Stimulated activated CD8-positive, alpha-beta memory T cell treated with anti-CD3 and anti-CD28 coated beads, Interleukin-12 subunit alpha, Interleukin-12 subunit beta, amount 100 ng/mL, for 4 hours (primary cell): ENCODE measurements at places on chromosomes 7 and 10.

GRCh38 chr10:114387784-114388183 is 16.5 kb downstream of the AFAP1L2 start:
- DNase-seq, result no peak

DNA sequence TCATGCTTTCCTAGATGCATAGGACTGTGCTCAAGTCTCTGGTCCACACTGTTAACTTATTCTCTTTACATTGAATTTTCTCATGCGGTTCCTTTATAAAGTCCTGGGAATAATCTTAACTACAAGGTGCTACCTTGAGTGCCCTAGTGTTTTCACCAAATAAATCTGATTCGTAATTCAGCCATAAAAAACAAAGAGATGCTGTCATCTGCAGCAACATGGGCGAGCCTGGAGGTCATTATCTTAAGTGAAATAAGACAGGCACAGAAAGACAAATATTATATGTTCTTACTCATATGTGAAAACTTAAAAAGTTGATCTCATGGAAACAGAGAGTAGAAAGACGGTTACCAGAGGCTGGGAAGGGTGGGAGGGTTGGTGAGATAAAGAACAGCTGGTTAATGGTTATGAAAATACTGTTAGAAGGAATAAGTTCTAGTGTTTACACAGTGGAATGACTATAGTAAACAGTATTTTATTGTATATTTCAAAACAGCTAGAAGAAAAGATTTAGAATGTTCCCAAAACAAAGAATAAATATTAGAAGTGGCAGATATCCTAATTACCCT is 38.3 kb downstream of the NT5C3A start:
- no peak for DNase-seq

GRCh38 chr10:77576007-77576367 is 61.6 kb downstream of the KCNMA1 start:
- DNase-seq, result no peak

- DNase-seq, result no peak
Measured at GRCh38 chr10:121080281-121080891, 229.2 kb downstream of the WDR11 start.

- no peak for DNase-seq
Measured at GRCh38 chr7:69698109-69698825, 100.0 kb downstream of the AUTS2 start.

GRCh38 chr10:70715853-70716795 is 43.8 kb downstream of the ADAMTS14 start:
- no peak for DNase-seq

DNA sequence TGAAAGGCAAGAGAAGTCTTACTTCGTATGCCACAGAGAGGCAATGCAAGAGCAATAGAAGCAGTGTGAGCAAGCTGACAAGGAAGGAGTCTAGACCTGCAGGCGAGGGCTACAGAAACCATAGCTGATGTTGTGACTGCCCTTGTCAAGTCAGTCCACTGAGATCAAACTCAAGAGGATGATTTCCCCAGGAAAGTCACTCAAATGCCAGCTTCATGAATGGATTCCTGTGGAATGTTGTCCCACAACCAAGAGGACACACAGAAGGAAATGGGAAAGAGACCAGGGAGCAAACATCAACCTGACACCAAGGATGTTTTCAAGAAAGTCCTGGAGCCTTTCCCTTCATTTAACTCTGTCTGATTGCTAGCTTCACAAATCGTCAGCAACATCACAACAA is 78.0 kb upstream of the GAD2 start:
- DNase-seq, result no peak

DNA sequence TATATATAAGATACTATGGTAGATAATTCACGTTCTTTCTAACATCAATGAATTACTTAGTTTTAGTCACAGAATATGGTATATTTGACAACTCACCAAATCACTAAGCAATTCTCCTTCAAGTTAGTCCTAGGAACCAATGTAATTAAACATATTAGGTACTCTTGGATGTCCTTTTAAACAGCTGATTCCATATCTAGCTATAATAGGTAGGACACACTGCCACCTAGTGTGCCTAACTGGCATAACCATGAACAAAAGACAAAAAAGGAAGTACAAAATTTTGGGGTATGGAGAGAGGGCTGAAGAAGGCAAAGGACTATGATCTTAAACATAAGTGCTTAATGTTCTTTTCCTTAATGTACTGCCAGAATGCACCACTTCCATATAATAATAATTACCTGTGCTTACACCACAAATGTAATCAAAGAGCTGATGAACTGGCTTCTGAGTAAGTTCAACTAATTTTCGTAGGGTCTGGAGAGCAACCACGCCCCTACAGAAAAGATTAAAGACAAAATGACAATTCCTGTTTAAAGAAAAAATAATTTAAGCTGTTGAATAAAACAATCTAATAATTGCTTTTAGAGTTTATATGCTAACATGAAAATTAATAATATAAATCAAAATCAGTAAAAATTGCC is 28.7 kb downstream of the PNPLA8 start:
- no peak for DNase-seq

DNA sequence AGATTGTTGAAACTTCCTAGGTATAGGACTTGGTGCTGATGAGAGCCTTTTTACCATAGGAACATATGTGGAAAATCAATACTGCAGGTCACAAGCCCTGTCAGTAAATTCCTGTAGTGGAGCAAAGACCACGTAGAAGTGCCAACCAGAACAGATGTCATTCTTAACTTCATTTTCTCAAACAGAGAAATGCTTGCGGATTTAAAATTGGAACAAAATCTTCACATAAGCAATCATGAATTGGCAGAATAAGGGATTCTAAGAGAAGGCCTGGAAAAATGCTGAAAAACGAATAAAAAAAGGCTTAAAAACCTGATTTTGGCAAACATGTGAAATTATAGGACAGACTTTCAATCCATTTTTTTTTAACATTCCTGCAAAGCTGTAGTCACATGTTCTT is 80.8 kb upstream of the SMIM30 start:
- DNase-seq, result no peak

DNA sequence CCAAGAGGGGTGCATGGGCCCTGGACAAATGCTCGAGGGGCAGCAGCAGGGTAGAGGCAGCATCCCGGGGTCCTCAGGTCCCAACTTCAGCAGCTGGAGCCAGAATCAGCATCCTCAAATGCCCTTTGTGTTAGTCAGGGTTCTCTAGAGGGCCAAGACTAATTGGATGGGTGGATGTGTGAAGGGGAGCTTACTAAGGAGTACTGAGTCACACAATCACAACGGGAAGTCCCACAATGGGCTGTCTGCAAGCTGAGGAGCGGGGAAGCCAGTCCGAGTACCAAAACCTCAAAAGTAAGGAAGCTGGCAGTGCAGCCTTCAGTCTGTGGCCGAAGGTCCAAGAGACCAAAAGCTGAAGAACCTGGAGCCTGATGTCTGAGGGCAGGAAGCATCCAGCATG is 162.9 kb upstream of the TCERG1L start:
- no peak for DNase-seq

- no peak for DNase-seq
Measured at GRCh38 chr7:35286422-35286821, 32.5 kb upstream of the TBX20 start.

DNA sequence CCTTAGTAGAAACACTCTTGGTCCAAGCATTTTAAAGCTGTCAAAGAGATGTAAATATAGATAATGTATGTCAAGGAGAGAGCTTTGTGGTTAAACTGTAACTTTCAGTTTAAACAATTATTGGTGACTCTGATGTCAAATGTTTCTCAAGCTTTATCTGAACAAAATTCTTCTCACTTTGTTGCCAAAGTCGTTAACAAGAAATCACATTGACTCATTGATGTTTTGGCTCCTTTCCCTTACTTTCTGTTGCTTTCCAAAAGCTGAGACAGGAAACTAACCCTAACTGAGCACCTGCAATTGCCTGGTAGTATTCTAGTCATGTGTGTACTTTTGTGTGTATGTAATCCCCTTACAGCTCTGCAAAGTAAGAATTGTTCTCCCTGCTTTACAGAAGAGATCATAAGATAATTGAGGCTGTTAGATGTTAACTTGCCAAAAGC is 108.5 kb downstream of the CFTR start:
- DNase-seq, result no peak

GRCh38 chr7:139078911-139079310 is 30.6 kb downstream of the ZC3HAV1 start:
- DNase-seq, result no peak
